ENCODE measurements at places on chromosomes 2 and 18.

GRCh38 chr18:36177913-36178312 is 9.4 kb upstream of the MOCOS start:
- DNase-seq: no peak

DNA sequence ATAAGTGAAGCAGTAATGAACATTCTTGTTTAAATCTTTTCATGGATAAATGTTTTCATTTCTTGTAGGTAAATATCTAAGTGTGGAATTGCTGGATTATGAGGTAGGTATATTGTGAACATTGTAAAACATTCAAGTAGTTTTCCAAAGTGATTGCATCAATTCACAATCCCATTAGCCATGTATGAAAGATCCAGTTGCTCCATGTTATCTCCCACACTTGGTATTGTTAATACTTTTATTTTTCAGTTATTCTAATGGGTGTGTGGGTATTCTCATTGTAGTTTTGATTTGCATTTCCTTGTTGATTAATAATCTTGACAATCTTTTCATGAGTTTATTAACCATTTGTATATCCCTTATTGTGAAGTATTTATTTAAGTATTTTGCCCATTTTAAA is 50.3 kb downstream of the MAIP1 start:
- no peak for DNase-seq

DNA sequence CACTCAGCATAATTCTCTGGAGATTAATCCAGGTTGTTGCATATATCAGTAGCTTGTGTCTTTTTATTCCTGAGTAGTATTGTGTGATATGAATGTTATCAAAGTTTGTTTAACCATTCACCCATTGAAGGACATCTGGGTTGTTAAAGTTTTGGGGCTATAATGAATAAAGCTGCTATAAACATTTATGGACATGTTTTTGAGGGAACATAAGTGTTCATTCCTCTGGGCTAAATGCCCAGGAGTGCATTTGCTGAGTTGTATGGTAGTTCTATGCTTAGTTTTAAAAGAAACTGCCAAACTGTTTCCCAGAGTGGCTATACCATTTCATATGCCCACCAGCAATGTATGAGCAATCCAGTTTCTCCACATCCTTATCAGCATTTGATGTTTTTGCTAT is 21.8 kb upstream of the KCNJ13 start:
- DNase-seq: no peak

- DNase-seq: no peak
These were observed 31.4 kb upstream of the TMEM177 start for GRCh38 chr2:119647440-119648169.

GRCh38 chr18:34031810-34032209 is 192.9 kb downstream of the NOL4 start:
- DNase-seq: no peak

DNA sequence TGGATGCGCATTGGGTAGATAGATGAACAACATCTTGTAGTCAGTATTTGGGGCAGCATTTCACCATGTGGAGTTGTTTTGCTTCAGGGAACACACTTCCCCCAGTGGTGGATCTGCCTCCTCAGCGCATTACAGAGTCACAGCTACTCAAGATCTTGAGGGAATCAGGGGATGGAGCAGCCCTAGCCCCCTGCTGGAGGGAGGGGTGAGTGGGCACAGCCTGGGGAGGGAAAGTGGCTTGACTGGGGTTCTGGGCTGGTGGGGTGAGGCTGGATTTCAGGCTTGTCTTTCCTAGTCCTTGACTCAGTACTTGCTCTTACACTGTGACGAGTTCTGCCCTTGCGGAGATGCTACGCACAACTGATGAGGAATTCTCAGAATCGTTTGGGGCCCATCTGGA is 271.0 kb upstream of the HS6ST1 start:
- no peak for DNase-seq

DNA sequence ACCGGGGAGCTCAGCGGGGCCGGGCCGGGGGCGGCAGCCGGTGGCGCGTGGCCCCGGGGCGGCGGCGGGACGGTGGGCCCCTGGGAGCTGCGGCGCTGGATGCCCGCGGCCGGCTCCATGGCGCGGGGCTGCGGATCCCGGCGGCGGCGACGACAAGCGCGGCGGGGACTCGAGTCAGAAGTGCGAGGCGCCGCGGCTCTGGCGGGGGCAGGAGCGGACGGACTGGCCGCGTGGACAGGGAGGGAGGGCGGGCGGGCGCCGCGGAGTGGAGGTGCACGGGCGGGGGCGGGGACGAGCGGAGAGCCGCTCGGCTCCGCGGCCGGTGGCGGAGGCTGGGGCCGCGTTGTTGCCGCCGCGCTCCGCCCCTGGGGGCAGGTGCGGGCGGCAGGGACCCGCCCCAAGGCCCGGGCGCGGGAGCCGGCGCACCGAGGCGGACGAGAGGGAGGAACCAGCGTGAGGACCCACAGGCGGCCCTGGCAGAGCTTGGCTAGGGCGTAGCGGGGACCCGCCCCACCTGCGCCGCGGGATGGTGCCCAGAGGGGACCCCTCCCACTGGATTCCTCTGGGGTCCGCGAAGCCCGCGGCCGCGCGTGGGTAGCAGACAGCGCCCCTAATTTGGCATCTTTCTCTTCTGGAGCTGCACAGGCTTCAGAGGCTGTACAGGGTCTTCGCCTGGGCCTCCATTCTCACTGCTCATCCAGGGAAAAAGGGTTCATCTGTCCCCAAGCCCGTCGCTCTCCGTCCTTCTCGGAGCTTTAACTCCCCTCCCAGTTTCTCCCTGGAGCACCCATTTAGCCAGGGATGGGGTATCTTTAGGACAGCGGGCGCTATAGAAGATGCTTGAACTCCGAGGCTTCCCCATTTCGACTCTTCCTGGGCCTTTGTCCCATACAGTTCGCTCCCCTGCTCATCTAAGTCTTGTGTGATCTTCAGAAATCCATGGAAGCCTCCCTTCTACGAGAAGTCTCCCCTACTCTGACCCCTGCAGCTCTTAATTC is at the start of gene TMEM163:
Gene TMEM163, minus strand, starts transcription at position 184 of the 998 bp plus-strand sequence.
- DNase-seq: peak; percentile 29

DNA sequence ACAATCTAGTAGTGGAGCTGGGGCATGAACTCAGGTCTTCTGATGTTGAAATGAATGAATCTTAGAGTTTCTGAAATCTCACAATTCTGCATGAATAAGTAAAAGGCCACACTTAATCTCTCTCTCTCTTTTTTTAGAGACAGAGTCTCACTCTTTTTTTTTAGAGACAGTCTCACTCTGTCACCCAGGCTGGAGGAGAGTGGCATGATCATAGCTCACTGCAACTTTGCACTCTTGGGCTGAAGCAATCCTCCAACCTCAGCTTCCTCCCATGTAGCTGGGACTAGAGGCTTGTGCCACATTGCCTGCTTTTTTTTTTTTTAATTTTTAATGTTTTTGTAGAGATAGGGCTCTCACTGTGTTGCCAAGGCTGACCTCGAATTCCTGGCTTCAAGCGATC is 68.9 kb upstream of the THOC1 start:
- no peak for DNase-seq

DNA sequence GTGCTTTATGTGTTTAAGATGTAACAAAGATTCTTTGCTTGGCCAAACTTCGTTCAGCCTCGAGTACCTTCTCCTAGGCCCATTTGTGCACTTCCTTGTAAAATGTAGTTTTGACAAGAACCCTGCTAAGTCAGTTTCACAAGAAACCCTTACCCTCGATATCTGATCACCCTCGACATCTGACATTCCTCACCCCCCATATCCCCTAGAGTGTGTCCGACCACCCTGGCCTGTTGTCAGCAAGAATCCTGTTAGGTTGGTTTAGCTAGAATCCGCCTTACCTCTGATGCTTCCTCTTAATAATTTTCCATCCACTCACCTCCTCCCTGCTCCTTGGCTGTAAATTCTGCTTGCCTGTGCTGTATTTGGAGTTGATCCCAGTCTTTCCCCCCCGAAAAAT is 85.3 kb downstream of the UXS1 start:
- no peak for DNase-seq

DNA sequence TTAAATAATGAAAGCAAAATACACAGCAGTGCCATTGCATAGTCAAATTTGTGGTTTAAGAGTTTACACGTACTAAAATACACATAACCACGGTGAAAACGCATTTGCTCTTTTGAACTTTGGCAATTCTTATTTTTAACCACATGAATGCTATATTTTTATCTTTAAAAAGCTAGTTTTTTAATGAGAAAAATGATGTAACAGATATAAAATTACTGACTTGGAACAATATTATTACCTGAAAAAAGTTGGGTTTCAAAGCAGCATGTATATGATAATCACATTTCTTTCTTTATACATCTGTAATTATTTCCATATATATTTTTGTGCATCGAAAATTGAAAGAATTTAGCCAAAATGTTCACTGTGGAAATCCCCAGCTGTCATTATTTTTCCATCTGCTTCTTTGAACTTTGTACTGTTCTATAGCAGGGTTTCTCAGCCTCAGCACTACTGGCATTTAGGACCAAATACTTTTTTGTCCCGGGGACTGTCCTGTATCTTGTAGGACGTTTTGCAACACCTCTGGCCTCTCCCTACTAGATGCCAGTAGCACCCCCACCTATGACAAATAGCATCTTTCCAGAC is 75.9 kb upstream of the CAB39 start:
- no peak for DNase-seq

DNA sequence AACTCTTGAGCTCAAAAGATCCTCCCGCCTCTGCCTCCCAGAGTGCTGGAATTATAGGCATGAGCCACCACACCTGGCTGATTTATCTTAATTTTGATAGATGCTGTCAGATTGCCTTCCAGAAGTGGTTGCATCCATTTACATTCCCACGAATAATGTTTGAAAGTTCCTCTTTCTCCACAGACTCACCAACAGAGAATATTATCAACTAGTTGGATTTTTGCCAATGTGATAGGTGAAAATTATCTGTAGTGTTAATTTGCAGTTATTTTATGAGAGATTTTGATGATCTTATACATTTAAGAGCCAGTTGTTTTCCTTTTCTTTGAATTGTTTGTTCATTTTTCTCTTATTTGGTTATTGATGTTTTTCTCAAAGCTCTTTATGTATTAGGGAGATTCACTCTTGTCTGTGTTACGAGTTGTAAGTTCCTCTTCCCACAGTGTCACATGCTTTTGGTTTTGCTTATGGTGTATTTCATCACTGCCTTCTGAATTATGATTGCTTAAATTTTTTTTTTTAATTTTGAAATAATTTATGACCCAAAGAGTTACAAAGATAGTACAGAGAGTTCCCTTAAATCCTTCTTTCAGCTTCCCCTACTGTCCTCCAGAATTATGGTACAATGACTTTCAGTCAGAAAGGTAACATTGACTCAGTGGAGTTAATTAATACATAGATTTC is 20.7 kb upstream of the NT5DC4 start:
- no peak for DNase-seq

DNA sequence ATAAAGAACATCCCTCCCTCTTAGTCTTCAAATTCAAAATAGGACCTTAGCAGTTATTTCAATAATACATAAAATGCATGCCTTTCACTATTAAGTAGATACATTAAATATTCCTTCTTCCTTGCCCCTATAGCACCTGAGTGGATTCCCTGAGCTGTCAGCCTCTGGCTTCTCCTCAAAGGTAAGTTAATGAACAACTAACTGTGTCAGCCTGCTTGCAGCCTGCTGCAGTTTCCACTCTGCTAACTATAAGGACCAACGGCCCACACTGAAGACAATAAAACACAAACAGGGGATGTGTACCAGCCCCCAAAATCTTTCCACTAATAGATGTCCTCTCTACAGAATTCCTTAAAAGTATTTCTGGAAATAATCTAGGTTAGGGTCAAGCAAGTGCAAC is 5.0 kb downstream of the KCTD1 start:
- DNase-seq: no peak

- no peak for DNase-seq
These were observed 948 bp upstream of the GATA6 start for GRCh38 chr18:22168360-22168921.

GRCh38 chr18:70015127-70015526 is 67.5 kb upstream of the CD226 start:
- DNase-seq: no peak

DNA sequence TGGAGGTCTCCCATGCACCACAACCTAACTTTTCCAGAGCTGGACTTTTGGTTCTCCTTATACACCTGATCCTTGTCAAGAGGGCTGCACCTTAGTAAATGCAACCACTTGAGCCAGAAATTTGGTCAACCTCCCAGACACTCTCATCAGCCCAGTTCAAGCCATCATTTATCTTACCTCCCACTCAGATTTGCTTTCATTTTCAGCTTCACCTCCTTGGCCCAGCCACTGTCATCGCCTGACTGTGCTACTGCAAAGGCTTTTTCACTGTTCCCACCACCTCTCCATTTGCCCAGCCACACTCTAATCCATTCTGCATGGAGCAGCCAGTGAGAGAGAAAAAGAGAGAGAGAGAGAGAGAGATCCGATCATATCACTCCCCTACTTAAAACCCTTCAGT is 112.4 kb upstream of the DDX18 start:
- DNase-seq: no peak

DNA sequence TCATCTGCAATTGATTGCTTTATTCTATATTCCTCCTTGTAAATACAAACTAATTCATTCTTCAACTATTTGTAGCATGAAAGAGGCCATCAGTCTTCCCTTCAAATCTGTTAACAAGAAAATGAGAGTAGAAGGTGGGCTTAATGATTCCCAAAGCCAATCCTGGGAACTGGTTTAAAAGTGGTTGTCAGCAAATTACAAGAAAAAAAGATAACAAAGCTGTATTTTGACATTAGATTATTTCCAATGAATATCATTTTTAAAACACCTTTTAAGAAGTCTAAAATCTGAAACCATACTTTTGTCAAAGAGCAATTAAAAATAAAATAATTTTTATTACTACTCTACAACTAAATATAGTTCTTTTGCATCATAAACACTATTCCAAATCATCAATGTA is 139.2 kb downstream of the DYM start:
- no peak for DNase-seq

DNA sequence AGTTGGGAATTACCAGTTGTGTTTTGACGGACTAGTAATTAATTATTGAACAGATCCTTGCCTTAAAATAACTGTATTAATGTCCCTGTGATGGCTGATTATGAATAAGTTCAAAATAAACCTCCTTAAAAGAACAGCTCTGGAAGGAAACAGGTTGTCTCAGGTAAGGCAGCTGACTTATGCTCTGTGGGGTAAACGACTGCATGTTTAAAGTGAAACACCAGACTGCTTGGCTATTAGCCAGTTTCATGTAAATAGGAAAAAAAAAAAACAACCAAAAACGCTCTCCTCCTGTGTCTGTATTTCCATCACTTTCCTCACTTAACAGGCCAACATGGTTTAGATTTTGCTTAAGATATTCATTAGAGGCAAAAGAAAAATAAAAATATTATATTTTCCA is 243.6 kb downstream of the TMEM182 start:
- no peak for DNase-seq

DNA sequence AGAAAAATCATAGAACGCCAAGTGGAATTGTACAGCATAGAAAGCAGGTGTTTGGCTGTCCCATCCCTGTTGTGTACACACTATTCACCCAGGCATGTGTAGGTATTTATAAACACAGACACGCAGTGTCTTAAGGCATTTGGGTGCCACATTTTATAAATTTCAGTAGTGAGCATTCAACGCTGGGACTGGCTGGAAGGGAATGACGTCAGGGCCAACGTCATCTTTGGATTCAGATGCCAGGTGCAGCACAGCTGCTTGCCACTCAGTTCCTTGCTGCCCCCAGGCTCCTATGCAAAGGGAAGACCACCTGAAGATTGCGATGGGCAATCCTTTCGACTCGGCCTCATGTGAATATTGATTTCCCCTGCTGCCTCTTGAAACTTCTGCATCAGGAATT is 461.7 kb upstream of the SOX11 start:
- no peak for DNase-seq

All from stimulated activated CD4-positive, alpha-beta T cell treated with anti-CD3 and anti-CD28 coated beads, Interleukin-12 subunit alpha, Interleukin-12 subunit beta, amount 100 ng/mL, for 4 hours (primary cell).